Type B pancreatic cell (in vitro differentiated cells): ENCODE measurements at places on chromosomes 12 and 14.

DNA sequence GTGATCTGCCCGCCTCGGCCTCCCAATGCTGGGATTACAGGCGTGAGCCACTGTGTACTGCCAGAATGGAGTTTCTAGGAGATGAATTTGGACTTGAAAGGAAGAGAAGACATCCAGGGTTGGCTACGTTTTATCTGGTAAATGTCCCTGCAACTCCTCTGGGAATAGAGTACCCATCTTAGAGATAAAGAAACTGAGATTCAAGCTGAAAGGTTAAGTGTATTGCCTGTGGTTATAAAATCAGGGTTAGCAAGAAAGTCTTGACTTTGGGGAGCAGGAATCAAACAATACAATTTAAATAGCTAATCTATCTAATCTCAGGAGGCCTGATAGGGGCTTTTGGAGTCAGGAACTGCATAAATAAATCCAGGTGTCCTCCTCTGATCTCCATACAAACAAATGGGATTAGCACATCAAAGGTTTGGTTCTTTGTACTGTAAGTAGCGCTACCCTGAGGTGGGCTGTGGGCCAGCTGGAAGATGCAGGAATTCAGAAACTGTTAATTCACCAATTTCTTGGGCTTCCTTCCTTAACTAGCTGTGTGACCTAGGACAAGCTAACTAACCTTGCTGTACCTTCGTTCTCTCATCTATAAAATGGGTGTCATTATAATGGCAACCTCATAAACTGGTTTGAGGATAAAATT is 45.1 kb downstream of the TBX3 start:
- no peak overlapping the region for H3K27ac ChIP-seq
- no peak for DNase-seq
- H3K27me3 ChIP-seq, result peaks cover 7% of the 10 kb centered on the region
- H3K36me3 ChIP-seq, result no peaks in the 10 kb centered on the region

- H3K27ac ChIP-seq, result peak overlapping the region; percentile 62
- H3K4me1 ChIP-seq, result peaks cover 3% of the 10 kb centered on the region
- H3K4me3 ChIP-seq, result no peak overlapping the region
- DNase-seq, result no peak
These were observed 64.1 kb downstream of the ITPR2 start for GRCh38 chr12:26768611-26769603.

- H3K27me3 ChIP-seq, result peaks cover 13% of the 10 kb centered on the region
- H3K27ac ChIP-seq, result peak within 1 kb of the TSS; percentile 86
- DNase-seq, result peak; percentile 87
- peaks cover 57% of the 10 kb centered on the region for H3K4me1 ChIP-seq
These were observed at the start of gene PLEKHG3 for GRCh38 chr14:64704143-64704742. Gene PLEKHG3 (plus strand): TSS chr14:64704424. CDS start chr14:64727632, 23,208 bp downstream.

GRCh38 chr14:104694475-104694950 is 5.1 kb downstream of the INF2 start:
- no peaks in the 10 kb centered on the region for H3K36me3 ChIP-seq
- no peaks in the 10 kb centered on the region for H3K27me3 ChIP-seq
- no peak for DNase-seq
- H3K4me1 ChIP-seq, result peaks cover 10% of the 10 kb centered on the region
- no peak overlapping the region for H3K4me3 ChIP-seq

- H3K4me3 ChIP-seq, result no peak overlapping the region
- no peaks in the 10 kb centered on the region for H3K27me3 ChIP-seq
- DNase-seq, result no peak
- H3K27ac ChIP-seq, result no peak overlapping the region
These were observed 15.2 kb upstream of the NAA30 start for GRCh38 chr14:57375156-57375555.

DNA sequence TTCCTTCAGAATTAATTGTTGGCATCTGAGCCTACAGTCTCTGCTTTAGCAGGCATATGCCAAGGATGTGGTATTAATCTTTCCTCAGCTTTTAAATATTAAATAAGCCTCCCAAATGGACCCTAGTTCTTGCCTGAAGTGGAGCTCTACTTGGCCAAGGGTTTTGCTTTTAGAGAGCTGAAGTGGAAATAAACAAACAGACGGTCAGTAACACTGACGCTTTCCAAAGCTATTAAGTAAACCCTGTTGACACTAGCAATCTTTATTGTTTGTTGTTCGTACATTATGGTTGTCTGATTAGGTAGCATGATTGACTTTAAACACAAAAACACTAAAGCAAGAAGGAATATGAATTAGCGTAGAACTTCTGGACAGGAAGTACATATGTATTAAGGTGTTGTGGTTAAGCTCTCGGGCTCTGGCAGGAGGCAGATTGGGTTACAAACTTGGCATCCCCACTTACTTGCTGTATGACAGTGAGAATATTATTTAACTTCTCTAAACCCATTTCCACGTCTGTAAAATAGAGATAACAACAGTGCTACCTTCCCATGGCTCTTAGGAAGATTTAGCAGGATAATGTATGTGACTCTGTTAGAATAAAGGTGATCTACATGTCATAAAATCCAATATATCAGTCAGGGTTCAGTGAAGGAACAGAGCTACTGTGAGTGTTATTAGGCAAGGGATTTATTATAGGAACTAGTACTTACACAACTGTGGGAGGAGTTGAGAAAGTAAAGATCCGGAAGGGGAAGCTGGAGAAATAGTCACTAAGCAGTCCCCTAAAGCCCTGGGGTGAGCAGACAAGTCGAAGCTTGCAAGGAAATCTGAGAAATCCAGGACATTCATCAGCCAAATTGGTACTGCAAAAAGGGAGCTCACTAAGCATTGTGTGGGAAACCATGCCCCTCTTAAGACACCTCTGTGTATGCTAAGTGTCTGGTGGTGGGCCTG is 92.2 kb upstream of the ATF7IP start:
- H3K27me3 ChIP-seq, result no peaks in the 10 kb centered on the region
- no peak overlapping the region for H3K4me3 ChIP-seq
- DNase-seq, result no peak
- H3K4me1 ChIP-seq, result peaks cover 6% of the 10 kb centered on the region
- H3K36me3 ChIP-seq, result peaks cover 23% of the 10 kb centered on the region

DNA sequence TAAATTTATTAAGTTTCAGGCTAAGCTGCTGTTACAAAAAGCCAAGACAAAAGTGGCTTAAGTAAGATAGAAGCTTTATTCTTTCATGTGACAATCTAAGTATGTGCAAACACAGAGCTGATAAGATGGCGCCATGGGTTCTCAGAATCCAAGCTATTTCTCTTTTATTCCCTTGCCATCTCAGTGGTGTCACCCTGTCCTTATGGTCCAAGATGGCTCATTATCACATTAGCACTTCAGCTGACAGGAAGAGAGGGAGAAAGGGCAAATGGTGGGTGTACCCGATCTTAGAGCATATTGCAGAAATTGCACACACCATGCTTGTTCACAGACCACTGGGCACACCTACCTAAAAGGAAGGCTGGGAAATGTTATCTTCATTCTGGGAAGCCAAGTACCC is 211.7 kb downstream of the TMTC2 start:
- no peak overlapping the region for H3K4me3 ChIP-seq
- peaks cover 3% of the 10 kb centered on the region for H3K36me3 ChIP-seq
- H3K27me3 ChIP-seq, result no peaks in the 10 kb centered on the region
- no peak overlapping the region for H3K27ac ChIP-seq
- H3K4me1 ChIP-seq, result no peaks in the 10 kb centered on the region
- DNase-seq, result no peak

GRCh38 chr12:128830505-128830893 is 6.7 kb upstream of the SLC15A4 start:
- H3K4me1 ChIP-seq, result peaks cover 6% of the 10 kb centered on the region
- H3K27ac ChIP-seq, result no peak overlapping the region

DNA sequence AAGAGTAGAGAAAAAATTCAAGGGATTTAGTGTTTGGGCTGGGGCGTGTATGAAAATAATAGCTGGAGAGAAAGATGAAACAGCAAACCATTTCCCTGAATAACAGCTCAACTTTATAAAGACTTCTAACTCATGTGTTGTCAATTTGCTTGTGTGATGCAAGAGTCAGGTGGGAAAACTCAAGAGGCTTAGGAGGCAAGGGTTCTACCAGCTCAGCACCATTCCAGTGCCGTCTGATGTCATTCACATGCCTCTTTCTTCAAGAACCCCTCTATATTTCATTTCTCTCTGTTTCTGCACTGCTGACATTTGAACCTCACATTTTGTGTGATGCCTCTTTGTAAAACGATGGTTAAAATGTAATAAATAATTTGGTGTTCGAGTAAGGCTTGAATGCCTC is 192.2 kb downstream of the PRKD1 start:
- H3K27ac ChIP-seq, result no peak overlapping the region
- peaks cover 3% of the 10 kb centered on the region for H3K36me3 ChIP-seq
- no peaks in the 10 kb centered on the region for H3K27me3 ChIP-seq
- H3K4me1 ChIP-seq, result no peaks in the 10 kb centered on the region
- no peak for DNase-seq

DNA sequence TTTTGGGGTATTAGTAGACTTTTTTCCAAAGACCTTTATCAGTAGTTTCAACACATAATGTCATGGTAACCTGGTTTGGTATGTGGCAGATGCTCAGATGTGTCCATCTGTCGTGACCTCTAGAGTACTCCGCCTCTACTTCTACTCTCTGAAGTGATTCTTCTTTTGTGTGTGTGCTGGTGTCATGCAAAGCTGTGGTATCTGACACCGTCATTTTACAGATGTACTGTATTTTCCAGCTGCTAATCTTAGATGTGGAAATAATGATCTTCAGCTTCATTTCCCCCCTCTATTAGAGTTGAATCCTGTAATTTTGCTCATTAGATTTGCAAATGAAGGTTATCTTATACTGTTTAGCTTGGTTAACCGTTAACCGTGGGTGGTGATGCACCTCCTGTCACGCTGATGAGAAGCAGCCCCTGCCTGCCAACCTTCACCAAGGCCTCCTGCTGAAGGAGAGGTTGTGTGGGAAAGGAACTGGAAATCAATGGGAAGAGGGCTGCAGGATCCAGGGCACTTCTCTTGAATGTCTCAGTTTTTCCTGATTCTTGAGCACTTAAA is 222.4 kb upstream of the AMIGO2 start:
- no peak for DNase-seq
- H3K4me1 ChIP-seq, result peaks cover 7% of the 10 kb centered on the region
- no peak overlapping the region for H3K27ac ChIP-seq

DNA sequence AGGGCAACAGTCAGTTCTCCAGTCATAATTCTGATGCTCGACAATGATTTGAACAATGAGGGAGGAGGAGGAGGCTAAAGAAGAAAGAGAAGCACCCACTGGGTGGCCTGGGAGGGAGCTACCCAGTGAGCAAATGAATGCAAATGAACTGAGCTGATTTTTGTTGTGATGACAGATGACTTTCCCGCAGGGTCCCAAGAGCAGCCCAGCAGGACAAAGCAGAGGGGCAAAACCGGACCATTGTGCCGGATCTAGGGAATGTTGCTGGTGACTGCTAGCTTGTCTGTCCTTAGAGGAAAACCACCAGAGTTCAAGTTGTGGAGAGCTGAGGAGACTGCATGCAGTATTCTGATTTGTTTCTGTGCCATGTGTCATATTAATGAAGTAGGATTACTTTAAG is 162.8 kb downstream of the MON2 start:
- peaks cover 25% of the 10 kb centered on the region for H3K4me1 ChIP-seq
- H3K27ac ChIP-seq, result no peak overlapping the region
- no peak overlapping the region for H3K4me3 ChIP-seq
- no peaks in the 10 kb centered on the region for H3K36me3 ChIP-seq
- no peak for DNase-seq

GRCh38 chr14:91374879-91375702 is 42.5 kb downstream of the CCDC88C start:
- peaks cover 69% of the 10 kb centered on the region for H3K4me1 ChIP-seq
- H3K27ac ChIP-seq, result no peak overlapping the region
- peaks cover 10% of the 10 kb centered on the region for H3K27me3 ChIP-seq
- no peak for DNase-seq
- no peaks in the 10 kb centered on the region for H3K36me3 ChIP-seq

- no peak for DNase-seq
- H3K4me1 ChIP-seq, result peaks cover 11% of the 10 kb centered on the region
- peaks cover 7% of the 10 kb centered on the region for H3K27me3 ChIP-seq
- no peak overlapping the region for H3K4me3 ChIP-seq
These were observed 30.7 kb downstream of the EMP1 start for GRCh38 chr12:13227191-13227590.

DNA sequence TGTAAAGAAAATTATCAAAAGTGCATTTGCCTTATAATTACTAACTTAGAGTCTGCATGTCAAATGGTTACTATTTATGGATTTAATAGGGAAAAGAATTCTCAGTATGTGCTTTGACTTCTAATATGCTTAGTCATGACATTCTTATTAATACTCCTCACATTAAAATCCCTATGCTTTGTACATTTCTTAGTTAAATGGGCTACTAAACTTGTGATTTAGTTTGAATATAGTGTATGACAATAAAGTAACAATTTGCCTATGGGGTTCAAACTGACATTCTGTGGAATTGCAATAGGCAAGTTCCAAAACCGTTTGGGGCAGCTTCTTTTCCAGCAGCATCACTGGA is 361.9 kb upstream of the TMTC1 start:
- H3K4me3 ChIP-seq, result no peak overlapping the region
- H3K27me3 ChIP-seq, result peaks cover 3% of the 10 kb centered on the region
- no peaks in the 10 kb centered on the region for H3K4me1 ChIP-seq
- H3K27ac ChIP-seq, result no peak overlapping the region
- H3K36me3 ChIP-seq, result peaks cover 3% of the 10 kb centered on the region
- no peak for DNase-seq

GRCh38 chr14:105925615-105926372 is 399.4 kb downstream of the TMEM121 start:
- no peaks in the 10 kb centered on the region for H3K27me3 ChIP-seq
- no peak overlapping the region for H3K27ac ChIP-seq
- H3K4me3 ChIP-seq, result no peak overlapping the region
- DNase-seq, result no peak

GRCh38 chr12:115118177-115118724 is 434.3 kb upstream of the TBX3 start:
- H3K4me3 ChIP-seq, result no peak overlapping the region
- no peaks in the 10 kb centered on the region for H3K4me1 ChIP-seq
- no peaks in the 10 kb centered on the region for H3K27me3 ChIP-seq
- no peak overlapping the region for H3K27ac ChIP-seq
- no peak for DNase-seq

GRCh38 chr12:3185260-3185870 is 108.2 kb downstream of the TSPAN9 start:
- peaks cover 21% of the 10 kb centered on the region for H3K27me3 ChIP-seq
- no peak for DNase-seq
- H3K36me3 ChIP-seq, result no peaks in the 10 kb centered on the region
- H3K4me3 ChIP-seq, result no peak overlapping the region

GRCh38 chr12:40312982-40313576 is 88.3 kb downstream of the LRRK2 start:
- H3K4me1 ChIP-seq, result no peaks in the 10 kb centered on the region
- no peak overlapping the region for H3K4me3 ChIP-seq
- H3K27ac ChIP-seq, result no peak overlapping the region
- no peaks in the 10 kb centered on the region for H3K36me3 ChIP-seq
- H3K27me3 ChIP-seq, result no peaks in the 10 kb centered on the region

DNA sequence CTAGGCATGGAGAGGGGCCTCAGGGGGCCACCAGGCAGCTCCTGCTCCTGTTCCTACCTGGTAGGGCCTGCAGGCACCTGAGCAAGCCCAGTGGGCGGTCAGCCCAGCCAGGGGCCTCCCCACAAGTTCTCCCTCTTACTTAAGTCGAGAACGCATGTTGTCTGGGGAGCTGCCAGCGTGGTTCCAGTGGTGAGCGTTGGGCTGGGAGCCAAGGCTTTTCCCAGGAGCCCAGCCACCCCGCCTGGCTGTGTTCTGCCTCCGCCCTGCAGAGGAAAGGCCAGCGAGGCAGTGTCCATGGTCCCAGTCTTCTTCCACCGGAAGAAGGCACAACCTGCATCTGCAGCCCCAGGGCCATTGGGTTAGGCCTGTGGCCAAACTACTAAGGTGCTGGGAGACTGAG is 1.4 kb downstream of the C14orf180 start:
- DNase-seq, result no peak
- no peak overlapping the region for H3K4me3 ChIP-seq
- H3K27ac ChIP-seq, result no peak overlapping the region
- H3K4me1 ChIP-seq, result peaks cover 14% of the 10 kb centered on the region
- H3K27me3 ChIP-seq, result peaks cover 9% of the 10 kb centered on the region
